Naive thymus-derived CD4-positive, alpha-beta T cell (primary cell): ENCODE measurements at places on chromosomes 7 and 10. TPM values are rescaled to one million over a fixed set of nuclear protein-coding genes. Genes with fewer than 3 reads are reported as not detected.

DNA sequence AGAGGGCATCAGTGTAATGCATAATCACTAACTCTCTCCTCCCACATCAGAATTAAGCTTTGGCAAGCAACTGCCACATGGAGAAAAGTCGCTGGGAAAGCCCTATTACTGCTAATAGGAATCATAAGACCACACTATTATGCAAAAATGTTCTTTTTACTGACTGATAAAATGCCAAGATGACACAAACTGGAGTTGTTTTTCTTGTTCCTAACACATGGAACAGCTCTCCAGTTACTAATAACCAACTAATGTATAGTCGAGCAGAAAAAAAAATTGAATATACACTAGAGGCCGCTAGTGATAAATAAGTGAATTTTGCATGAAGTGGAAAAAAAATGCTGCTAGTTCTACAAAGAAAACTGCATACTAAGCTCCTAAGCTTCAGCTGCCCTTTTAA lies 165.6 kb downstream of the TPK1 start:
- DNase-seq = no peak
- no peak overlapping the region for H3K27ac ChIP-seq
- no peaks in the 10 kb centered on the region for H3K36me3 ChIP-seq
- H3K4me3 ChIP-seq = no peak overlapping the region
- no peaks in the 10 kb centered on the region for H3K27me3 ChIP-seq

DNA sequence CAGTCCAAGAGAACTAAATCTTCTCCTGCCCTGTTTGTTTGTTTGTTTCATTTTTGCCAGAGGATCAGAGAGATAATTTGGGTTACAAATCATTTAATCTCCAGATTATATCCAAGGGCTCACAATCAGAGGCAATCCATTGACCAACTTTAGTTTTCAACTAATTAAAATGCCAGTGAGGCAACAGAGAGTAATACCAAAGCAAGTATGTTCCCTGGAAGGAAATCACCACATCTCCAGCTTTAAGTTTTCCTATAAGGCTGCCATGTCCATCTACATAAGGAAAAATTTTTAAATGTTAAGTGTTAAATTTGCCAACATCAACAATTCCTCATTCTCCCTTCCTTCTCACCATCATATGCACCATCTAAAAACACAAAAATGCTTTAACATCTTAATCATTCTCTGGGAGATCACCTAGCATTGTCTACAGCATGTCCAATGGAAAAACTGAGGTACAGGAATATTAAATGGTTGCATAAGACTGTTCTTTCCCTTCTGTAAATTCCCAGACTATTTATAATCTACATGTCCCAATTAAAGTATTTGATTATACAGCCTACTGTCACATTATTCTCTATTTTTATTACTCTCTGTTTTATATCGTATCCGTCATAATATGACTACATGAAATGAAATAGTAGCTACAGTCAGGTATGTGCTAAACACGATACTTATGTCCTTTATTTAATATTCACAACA lies 14.1 kb downstream of the USP54 start:
- no peaks in the 10 kb centered on the region for H3K27me3 ChIP-seq
- no peaks in the 10 kb centered on the region for H3K36me3 ChIP-seq
- H3K27ac ChIP-seq = no peak overlapping the region
- H3K4me1 ChIP-seq = no peaks in the 10 kb centered on the region
- no peak for DNase-seq
- no peak overlapping the region for H3K4me3 ChIP-seq

DNA sequence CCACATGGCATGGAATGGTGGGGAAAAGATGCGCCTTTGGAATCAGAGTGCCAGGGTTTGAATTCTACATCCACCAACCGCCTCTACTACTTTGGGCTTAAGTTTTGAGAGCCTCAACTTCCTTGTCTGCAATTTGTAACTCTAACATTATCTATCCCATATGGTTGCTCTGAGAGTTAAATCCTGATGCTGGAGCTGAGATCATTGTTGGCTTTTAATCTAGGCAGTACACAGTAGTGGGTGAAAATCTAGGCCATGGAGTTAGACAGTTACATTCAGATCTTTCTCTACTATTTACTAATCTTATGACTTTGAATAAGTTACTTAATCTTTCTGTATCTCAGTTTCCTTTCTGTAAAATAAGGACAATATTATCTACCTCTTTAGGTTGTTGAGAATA lies 149.7 kb upstream of the AOAH start:
- no peak overlapping the region for H3K4me3 ChIP-seq
- no peaks in the 10 kb centered on the region for H3K4me1 ChIP-seq
- no peak for DNase-seq
- H3K36me3 ChIP-seq = peaks cover 89% of the 10 kb centered on the region

The SPACDR gene
- 2.1 and 4.4 TPM in 2 replicates for total RNA-seq

- H3K4me1 ChIP-seq = peaks cover 18% of the 10 kb centered on the region
- peaks cover 9% of the 10 kb centered on the region for H3K36me3 ChIP-seq
- H3K4me3 ChIP-seq = no peak overlapping the region
- DNase-seq = peak; percentile 54
Observed at GRCh38 chr10:72340510-72341261, 14.0 kb downstream of the DNAJB12 start.

DNA sequence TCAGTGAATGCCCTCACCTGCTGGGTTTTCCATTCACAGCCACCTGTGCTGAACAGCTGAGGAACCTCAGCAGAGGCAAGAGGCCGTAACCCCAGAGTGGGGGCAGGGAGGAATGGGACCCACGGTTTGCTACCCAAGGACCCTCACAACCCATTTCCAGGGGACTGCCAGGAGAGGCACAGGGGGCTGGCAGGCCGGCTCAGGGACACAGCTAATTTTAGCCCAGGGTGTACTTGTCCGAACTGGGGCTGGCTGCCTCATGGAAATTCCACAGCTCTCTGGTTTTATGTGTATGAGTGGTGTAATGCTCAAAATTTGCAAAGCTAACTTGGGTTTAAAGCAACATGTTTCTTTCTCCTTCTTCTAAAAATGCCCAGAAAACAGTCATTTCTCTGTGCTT lies 42.2 kb downstream of the MINDY4 start:
- no peak overlapping the region for H3K4me3 ChIP-seq
- no peaks in the 10 kb centered on the region for H3K36me3 ChIP-seq
- H3K27ac ChIP-seq = no peak overlapping the region
- H3K27me3 ChIP-seq = no peaks in the 10 kb centered on the region
- DNase-seq = no peak
- no peaks in the 10 kb centered on the region for H3K4me1 ChIP-seq

DNA sequence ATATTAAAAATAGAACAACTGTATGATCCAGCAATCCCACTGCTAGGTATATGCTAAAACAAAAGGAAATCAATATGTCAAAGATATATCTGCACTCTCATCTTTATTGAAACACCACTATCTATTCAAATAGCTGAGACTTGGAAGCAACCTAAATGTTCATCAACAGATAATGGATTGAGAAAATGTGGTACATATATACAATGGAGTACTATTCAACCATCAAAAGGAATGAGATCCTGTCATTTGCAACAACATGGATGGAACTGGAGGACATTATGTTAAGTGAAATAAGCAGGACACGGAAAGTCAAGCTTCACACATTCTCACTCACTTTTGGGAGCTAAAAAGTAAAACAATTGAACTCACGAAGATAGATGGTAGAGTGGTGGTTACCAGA lies 610.1 kb upstream of the SEMA3D start:
- no peak overlapping the region for H3K27ac ChIP-seq
- H3K4me3 ChIP-seq = no peak overlapping the region

GRCh38 chr7:158705234-158705850 lies 738 bp upstream of the NCAPG2 start:
- no peaks in the 10 kb centered on the region for H3K27me3 ChIP-seq
- no peak for DNase-seq
- H3K36me3 ChIP-seq = no peaks in the 10 kb centered on the region
- H3K4me1 ChIP-seq = peaks cover 13% of the 10 kb centered on the region
- H3K27ac ChIP-seq = peak overlapping the region; percentile 82

The CREB5 gene
- total RNA-seq = 18.4 TPM

GRCh38 chr7:155340071-155340531 lies 42.4 kb downstream of the INSIG1 start:
- peaks cover 8% of the 10 kb centered on the region for H3K4me1 ChIP-seq
- peaks cover 6% of the 10 kb centered on the region for H3K27me3 ChIP-seq
- no peak overlapping the region for H3K4me3 ChIP-seq
- DNase-seq = no peak
- H3K27ac ChIP-seq = no peak overlapping the region

DNA sequence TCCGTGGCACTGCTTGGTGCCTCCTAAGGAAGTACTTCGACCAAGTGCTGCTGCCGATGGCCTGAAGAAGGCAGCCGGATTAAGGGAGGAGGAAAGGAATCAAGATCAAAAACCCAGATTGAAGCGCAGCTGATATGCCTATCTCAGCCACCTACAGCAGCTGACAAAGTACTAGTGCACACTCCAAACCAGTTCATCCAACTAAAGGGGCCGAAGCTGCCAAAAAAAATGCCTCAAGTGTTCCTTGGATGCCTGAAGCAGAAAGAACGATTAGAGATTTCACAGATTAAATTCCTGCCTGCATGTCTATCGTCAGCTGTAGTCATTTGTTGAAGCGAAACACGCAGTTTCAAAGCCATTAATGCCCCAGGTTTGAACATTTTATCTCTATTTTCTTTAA lies 65.7 kb downstream of the TNRC18 start:
- H3K36me3 ChIP-seq = no peaks in the 10 kb centered on the region
- H3K27ac ChIP-seq = no peak overlapping the region
- no peaks in the 10 kb centered on the region for H3K4me1 ChIP-seq
- H3K27me3 ChIP-seq = no peaks in the 10 kb centered on the region
- H3K4me3 ChIP-seq = no peak overlapping the region

- no peak overlapping the region for H3K27ac ChIP-seq
- H3K4me3 ChIP-seq = no peak overlapping the region
- no peak for DNase-seq
- H3K36me3 ChIP-seq = no peaks in the 10 kb centered on the region
Observed at GRCh38 chr10:43945094-43945730, 296.5 kb upstream of the ZNF32 start.

- no peaks in the 10 kb centered on the region for H3K27me3 ChIP-seq
- H3K4me3 ChIP-seq = no peak overlapping the region
- no peaks in the 10 kb centered on the region for H3K36me3 ChIP-seq
- H3K4me1 ChIP-seq = no peaks in the 10 kb centered on the region
Observed at GRCh38 chr7:49635800-49636199, 137.6 kb upstream of the VWC2 start.

The OGDHL gene
- not detected for total RNA-seq

DNA sequence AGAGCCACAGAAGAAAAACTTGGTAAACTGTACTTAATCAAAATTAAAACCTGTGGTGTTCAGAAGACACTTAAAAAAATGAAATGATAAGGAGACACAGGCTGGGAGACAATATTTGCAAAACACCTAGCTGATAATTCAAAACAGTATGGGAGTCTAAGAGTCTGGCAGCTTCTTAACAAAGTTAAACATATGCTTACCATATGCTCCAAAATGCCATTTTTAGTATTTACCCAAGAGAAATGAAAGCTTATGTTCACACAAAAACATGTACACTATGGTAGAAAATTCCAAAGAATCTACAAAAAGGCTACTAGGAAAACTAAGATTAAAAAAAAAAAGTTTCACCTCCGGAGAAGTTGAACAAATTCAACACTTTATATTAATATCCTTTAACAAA lies 48.6 kb downstream of the ITGB1 start:
- H3K4me1 ChIP-seq = no peaks in the 10 kb centered on the region
- H3K27ac ChIP-seq = no peak overlapping the region
- peaks cover 3% of the 10 kb centered on the region for H3K36me3 ChIP-seq
- DNase-seq = no peak
- no peaks in the 10 kb centered on the region for H3K27me3 ChIP-seq

DNA sequence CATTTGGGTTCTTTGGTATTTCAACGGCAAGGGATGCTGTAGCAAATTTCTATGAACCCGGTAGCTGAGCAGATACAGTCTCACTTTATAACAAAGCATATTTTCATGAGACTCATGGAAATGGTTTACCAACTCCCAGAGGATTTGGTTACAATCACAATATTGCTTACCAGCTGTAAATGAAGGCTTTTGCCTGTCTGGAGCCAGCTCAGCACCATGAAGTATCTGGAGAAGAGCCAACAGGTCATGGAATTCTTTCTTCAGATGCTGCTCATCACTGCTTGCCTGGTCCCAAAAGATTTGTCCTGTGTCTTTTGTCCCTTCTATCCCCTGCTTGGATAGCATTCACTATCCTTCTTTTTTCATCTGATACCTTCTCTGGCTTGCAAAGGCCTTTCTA lies 316.9 kb upstream of the PHYHIPL start:
- H3K27ac ChIP-seq = no peak overlapping the region
- H3K36me3 ChIP-seq = no peaks in the 10 kb centered on the region

The OPN1SW gene
- total RNA-seq = not detected

DNA sequence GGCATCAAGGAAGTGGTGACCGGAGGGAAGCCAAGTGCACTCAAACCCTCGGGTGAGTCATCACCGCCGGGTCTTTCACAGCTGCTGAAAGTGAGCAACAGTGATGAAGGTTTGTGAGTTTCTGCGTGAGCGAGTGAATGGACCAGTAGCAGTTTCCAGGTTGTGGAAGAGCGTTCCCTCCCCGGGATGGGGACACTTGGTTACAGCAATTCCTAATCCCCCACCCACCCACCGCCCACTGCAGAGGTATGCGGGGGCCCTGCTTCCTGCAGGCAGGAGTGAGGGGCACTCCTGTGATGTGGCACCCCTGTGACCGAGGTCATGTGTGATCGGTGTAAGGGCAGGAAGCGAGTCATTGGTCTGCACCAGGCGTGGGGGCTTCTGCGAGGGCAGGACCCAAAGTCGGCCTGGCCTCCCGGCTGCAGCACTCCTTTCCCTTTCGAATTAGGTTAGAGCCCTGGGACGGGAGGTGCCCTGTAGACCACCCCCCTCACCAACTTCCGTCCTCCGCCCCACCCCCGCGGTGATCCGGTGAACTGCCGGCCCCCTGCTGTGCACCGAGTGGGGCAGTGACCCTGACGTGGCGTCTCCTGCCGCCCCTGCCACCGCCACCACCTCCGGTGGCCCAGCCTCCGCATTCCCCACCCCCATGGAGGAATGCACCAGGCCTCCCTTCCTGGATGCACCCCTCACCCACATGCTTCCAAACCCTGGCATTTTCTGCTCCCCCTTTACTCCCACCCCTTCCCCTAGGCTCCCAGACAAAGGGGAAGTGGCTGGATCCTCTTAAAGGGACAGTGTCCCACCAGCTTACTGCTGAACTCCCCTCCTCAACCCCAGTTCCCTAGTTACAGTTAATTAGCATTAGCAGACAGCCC lies 10.9 kb downstream of the LIMK1 start:
- H3K36me3 ChIP-seq = peaks cover 18% of the 10 kb centered on the region
- DNase-seq = peak; percentile 27
- H3K27ac ChIP-seq = peak overlapping the region; percentile 57
- H3K27me3 ChIP-seq = no peaks in the 10 kb centered on the region
- peaks cover 16% of the 10 kb centered on the region for H3K4me1 ChIP-seq

GRCh38 chr7:106415433-106415832 lies 130.7 kb upstream of the NAMPT start:
- DNase-seq = no peak
- no peak overlapping the region for H3K4me3 ChIP-seq
- no peaks in the 10 kb centered on the region for H3K27me3 ChIP-seq
- no peaks in the 10 kb centered on the region for H3K4me1 ChIP-seq

The MRC1 gene
- 0.13 TPM for total RNA-seq
